Activated T-cell treated with anti-CD3 and anti-CD28 coated beads, Interleukin-2, amount 50 U/mL, for 4 hours (primary cell): ENCODE measurements at places on chromosomes 5 and 9.

DNA sequence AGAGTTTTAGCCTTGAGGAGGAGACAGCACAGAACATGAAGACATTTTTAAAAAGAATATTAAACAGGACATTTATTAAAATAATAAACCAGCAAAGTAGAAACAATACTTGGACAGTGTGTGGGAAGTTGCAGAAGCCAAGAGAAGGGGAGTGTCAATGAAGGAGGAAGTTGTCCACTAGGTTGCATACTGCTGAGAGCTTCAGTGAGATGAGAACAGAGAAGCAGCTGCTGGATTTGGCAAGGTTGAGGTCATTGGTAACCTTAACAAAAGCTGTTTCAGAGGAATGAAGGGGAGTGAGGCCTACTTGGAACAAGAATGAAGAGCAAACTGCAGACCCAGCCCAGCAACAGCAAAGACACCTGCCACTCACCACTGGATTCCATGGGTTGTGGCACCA, 11.4 kb downstream of the BHMT start:
- DNase-seq, result no peak

- no peak for DNase-seq
Measured at GRCh38 chr5:72467461-72467860, 39.7 kb downstream of the ZNF366 start.

- DNase-seq, result no peak
Measured at GRCh38 chr5:43412644-43413043, 453 bp upstream of the CCL28 start.

DNA sequence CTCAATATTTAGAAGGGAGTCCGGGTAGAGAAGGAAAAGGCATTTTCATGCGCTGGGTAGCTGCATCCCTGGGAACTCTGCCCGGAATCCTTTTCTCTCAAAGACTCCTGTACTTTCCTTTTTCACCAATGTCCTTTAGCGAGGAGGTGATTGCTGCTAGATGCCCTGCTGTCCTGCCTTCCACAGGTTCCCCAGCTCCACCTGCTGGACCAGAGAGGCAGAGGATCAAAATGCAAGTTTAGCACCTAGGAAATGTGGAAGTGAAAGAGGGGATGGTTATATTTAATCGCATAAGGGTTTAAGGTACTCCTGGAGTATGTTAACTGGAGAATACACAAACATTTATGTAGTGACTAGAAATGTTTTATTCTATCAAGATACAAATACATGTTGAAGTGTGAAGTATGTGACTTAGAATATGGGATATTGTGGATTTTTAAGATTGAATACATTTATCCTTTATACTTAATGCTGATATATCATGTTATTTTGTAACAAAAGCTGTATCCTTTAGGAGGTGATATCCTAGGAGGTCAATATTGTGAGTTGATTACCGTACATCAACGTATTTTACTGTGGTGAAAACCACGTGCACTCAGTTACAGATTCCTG, 145.7 kb downstream of the ARHGAP26 start:
- DNase-seq, result no peak

- no peak for DNase-seq
Measured at GRCh38 chr5:135140446-135141204, 106.6 kb upstream of the PITX1 start.

- no peak for DNase-seq
Measured at GRCh38 chr9:117368684-117369230, 46.1 kb downstream of the ASTN2 start.

DNA sequence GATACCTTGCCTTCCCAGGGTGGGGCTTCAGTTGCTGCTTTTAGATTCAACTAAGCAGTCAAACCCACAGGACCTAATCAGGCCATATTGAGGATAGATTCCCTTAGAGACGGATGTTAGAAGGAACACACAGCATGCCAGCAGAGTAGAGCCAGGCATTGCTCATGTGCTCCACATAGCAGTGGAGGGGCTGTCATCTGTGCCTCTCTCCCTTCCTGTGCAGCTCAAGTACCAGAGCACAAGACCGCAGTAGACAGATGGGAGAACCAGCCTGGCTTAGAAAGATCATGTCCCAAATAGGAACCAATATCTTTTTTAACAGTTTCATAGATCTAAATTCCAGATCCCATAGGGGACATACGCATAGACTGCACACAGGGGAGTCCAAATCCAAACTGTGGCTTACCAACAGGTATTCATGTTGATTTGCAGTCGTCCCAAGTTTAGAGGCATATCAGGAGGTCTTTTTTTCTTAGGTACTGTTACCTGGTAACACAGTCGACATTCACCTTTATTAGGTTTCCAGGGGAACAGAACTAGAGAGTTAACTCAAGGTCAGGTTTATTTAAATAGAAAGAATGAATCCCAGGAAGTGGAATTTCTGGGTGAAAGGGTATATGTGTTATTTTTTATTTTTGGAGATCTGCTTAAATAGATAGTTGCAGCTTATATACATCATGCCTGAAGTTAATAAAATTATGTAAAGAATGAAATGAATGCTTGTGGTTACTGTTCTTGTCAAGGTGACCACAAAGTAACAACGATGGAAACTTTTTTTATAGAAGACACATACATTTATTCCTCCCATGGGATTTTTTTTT, 43.5 kb upstream of the PCAT7 start:
- DNase-seq, result no peak
